ENCODE measurements at places on chromosomes 6 and 20.

- DNase-seq = no peak
Observed at GRCh38 chr6:91822581-91822980, 1235.7 kb upstream of the MAP3K7 start.

DNA sequence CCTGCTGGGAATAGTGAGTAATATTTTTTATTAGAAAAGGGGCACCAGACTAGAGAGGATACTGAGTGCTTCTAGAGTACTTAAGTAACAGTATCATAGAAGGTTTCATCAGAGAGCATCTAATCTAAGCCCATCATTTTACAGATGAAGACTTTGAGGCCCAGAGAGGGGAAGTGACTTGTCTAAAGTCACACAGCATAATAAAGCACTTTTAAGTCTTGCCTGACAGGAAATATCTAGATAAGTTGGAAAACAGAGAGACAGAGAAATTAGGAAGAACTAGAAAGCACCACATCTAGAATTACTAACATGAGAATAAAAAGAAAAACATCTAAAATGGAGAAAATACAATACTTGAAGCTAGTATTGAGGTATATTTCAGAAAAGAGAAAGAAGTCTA lies 6.0 kb downstream of the HLA-DMA start:
- no peak for DNase-seq

DNA sequence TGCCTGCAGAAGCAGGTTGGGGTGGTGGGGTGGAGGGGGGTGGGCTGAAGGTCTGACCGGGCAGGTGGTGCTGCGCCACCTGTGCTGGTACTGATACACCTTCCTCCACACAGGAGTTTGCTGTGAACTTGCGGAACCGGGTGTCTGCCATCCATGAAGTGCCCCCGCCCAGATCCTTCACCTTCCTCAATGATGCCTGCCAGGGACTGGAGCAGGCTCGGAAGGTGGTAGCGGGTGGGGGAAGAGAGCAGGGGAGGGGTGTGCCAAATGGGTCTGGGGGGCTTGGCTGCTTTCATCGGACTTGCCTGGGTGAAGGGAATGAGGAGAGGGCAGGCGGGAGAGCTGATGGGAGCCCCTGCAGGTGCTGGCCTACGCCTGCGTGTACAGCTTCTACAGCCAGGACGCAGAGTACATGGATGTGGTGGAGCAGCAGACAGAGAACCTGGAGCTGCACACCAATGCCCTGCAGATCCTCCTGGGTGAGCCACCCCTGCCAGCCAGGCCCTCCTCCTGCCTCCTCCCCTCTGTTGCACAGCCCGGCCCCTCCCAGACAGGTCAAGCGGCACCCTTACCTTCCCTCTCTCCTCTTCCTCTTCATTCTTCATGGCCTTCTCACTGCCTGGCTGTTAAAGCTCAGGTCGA lies 6.7 kb downstream of the DNPH1 start:
- DNase-seq = no peak

- DNase-seq = no peak
Observed at GRCh38 chr20:1370548-1371110, 22.2 kb downstream of the FKBP1A start.

DNA sequence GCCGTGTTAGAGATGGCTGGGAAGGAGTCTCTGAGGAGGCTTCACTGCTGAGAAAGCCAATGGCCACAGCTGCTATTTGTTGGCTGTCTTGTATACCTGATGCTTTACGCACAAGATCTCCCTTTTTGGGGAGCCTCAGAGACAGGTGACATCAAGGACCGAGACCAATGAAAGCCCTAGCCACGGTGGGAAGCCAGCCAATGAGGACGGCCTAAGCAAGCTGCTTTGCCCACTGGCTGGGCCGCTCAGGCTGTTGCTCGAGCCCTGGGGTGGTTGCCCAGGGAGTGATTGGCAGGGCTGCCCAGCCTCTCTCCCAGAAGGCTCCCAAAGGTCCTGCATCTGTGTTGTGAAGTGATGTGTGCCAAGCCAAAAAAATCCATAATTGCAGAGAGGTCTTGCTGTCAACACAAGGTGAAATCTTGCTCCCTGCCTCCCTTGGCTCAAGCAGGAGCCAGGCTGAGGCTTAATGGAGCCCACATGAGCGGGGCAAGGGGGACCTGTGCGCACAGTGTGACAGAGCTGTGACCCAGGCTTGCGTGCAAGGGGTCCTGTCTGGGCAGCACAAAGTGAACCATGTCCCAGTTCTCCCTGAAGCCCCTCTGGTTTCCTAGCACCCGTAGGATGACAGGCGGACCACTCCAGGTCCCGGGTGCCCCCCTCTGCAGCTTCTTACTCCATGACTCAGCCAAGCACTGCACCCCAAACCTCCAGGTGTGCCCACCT lies 4.3 kb downstream of the MMP24OS start:
- DNase-seq = no peak
